Left colon (tissue), 2 donors: ENCODE measurements at places on chromosomes 1 and 21.
A peak's percentile ranks its signal among the peaks of the same experiment; 100 is the strongest.

- peak; percentile 88 for DNase-seq
Measured at GRCh38 chr1:23619299-23620188, 60.2 kb upstream of the ID3 start.

DNA sequence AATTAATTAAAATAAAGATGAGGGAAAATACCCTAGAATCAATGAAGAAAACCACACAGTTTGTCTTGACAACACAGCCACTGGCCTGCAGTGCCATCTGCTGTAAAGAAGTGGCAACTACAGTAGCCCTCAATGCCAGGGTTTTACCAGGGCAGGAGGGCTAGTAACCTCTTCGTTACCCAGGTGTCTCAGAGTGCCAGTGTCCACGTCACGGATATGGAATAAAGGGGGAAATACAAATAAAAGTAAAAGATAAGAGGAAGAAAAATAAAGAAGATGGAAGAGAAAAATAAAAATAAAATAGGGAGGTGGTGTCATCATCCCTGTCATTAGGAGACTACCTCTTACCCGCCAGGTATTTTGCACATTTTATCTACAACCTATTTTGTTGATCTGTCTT, 14.2 kb upstream of the SLC44A3 start:
- peak; percentile 57 for DNase-seq

- no peak for DNase-seq
Measured at GRCh38 chr1:70552662-70553566, 141.8 kb downstream of the CTH start.

- no peak for DNase-seq
Measured at GRCh38 chr1:175884369-175884768, 141.0 kb upstream of the TNR start.

DNA sequence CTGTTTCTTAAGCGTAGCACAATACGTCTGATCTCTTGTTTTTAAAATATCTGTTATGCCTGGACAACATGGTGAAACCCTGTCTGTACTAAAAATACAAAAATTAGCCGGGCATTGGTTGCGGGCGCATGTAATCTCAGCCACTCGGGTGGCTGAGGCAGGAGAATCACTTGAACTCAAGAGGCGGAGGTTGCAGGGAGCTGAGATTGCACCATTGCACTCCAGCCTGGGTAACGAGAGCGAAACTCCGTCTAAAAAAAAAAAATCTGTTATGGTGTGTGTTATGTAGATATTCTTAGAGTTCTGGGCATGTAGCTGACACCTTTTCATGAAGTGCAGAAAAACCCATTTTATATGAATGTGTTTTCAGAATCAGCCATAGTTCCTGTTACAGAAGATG, 38.2 kb downstream of the RABGAP1L start:
- no peak for DNase-seq

DNA sequence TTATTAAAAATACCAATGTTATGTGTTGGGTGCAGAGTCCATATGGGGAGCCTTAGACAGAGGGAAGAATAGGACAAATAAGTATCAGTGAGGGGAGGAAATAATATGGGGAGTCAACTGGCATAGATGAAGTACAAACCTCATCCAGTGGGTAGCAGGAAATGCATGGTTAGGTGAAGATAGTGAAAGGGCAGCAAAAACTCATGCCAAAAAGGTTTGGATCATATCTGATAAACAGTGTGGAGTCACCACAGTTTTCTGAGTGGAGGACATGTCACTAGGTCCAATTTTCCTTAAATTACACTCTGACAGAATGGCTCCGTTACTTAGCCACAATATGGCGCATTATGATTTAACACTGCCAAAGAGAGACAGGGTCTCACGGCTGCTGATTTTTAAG, 10.3 kb downstream of the DUSP23 start:
- no peak for DNase-seq

GRCh38 chr1:53141487-53142055, 867 bp downstream of the SLC1A7 start:
- DNase-seq: no peak

DNA sequence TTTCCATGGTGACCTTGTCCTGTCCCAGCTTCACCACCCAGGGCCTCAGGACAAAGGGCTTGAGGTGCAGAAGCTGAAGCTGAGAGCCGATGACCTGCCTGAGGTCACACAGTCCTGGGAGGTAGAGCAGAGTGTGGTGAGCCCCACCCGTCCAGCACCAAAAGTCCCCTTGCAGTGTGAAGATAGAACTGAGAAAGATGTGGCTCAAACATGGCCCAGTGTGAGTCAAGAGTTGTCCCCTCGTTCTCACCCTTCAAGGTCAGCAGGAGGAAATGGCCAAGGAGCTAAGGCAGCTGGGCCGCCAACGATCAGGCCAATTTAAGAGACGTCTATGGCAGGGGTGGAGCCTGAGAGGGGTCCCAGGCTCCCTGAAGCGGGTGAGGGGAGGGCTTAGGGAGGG, 157.5 kb upstream of the KLHDC7A start:
- no peak for DNase-seq

DNA sequence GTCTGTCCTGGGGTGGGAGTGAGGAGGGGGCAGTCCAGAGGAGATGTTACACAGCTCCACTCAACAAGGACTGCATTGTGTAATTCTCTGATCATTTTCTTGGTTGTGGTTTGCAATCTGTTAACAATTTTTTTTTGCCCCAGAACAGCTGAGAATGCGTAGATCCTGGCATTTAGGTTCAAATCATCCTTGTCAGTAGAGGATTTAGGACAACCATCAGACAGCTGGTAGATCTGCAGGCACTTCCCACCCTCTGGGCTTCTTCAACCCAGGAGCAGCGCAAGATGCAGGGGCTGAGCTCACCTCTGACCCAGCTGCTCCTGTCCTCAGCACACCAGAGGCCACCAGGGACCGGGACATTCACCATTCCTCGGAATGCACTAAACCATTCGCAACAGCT, 13.5 kb downstream of the BCAR3 start:
- no peak for DNase-seq

DNA sequence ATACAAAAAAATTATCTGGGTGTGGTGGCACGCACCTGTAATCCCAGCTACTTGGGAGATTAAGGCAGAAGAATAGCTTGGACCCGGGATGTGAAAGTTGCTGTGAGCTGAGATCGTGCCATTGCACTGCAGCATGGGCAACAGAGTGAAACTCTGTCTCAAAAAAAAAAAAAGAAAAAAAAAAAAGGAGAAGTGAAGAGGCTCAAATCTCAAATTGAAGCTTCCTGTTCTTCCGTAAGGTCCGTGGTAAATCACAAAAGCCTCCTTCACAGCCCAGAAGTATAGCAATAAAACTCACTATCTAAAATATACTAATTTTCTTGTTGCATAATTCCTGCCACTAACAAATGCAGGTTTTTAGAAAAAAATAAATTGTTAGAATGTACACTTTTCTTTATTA, 498.2 kb upstream of the BRINP3 start:
- no peak for DNase-seq

- no peak for DNase-seq
Measured at GRCh38 chr1:96281491-96281890, 440.1 kb upstream of the PTBP2 start.

DNA sequence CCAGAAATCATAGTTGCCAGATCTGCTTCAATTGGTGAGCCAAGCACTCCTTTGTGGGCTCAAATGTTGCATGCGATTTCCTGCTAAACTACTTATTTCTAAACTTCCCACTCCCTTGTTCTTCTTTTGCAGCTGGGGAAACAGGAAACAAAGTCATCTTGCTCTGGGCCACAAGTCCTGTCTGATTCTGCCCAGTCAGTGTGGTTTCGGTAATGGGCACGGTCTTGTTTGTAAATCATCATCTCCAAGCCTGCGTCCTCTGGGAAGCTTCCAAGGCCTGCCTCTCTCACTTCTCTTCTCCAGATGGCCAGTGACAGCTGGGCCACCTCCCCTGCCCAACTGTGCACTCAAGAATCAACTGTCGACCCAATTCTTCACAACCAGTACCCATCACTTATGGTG, 4.4 kb downstream of the S100A8 start:
- peak; percentile 16 for DNase-seq

DNA sequence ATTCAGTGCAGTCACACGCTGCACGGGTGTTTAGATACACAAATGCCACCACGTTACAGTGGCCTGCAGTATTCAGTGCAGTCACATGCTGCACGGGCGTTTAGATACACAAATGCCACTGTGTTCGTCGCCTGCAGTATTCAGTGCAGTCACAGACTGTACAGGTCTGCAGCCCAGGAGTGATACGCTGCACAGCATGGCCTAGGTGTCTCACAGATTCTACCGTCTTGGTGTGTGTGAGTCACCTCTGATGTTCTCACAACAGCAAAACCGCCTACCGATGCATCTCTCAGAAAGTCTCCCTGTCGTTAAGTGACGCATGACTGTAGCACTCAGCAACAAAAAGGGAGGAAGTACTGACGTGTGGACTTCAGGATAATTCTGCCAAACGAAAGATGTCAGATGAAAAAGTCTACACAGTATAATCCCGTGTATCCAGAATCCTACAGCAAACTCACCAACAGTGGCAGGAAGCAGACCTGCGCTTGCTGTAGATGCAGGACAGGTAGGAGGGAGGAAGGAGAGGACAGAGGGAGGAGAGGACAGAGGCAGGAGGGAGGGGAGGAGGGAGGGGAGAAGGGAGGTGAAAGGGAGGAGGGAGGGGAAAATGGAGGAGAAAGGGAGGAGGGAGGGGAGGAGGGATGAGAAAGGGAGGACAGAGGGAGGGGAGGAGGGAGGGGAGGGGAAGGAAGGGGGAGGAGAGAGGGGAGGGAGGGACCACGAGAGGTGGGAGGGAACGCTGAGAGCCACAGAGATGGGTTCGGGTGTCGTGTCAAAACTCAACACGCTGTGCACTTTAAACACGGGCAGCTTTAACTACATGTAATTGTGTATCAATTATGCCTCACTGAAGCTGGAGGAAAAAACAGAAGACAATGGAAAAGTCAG, 36.3 kb upstream of the PCBP3 start:
- no peak for DNase-seq

GRCh38 chr21:32330784-32331311, 32.2 kb downstream of the MRAP start:
- no peak for DNase-seq

DNA sequence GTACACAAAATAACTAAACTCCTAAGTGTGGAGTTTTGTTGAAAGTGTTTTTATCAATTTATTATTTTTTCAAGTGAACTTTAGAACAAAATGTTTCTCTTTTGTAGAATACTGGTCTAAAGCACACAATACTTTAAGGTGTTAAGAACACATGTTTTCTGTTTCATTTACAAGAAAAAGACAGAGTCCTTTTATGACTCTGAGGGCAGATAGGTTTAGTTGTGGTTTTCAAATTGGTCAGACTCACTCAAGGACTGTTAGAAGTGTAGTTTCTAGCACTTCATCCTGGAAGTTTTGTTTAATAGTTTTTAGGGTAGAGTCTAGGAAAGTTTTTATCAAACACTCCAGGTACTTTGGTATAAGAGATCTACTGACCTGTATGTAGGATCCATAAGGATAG, 376.5 kb downstream of the LRRIQ3 start:
- DNase-seq: no peak

GRCh38 chr1:92817986-92818764, 13.7 kb upstream of the RPL5 start:
- DNase-seq: no peak

- no peak for DNase-seq
Measured at GRCh38 chr1:103129255-103129654, 20.9 kb upstream of the COL11A1 start.

DNA sequence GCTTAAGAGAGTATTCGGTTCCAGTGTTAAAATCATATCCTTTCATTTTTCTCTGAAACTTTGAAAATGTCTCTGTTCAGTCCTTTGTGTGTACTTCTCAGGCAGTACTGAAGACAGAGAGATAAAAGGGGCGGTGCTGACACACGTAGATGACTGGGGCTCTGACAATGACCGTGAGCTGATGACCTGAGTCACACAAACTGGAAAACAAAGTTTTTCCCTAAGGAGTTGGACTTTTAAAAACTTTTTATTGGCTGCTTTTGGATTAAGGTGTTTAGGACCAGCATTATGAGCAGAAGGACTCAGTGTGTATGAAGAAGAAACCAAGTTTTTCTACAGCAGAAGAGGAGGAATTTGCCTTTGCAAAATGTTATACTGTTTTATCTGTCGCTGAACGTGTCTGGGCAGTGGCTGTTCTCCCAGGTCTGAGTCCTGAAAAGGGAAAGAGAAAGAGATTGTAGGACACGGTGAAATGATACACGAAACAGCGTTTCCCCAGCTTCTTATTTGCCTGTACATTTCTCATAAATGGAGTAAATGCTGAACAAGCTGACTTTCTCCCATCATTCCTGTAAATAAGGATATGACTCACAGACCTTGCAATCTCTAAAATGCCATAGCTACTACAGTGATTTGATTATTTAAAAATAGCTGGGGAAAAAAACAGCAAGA, 51.5 kb downstream of the MAP3K7CL start:
- no peak for DNase-seq

GRCh38 chr1:150987924-150988323, 5.8 kb downstream of the ANXA9 start:
- no peak for DNase-seq

DNA sequence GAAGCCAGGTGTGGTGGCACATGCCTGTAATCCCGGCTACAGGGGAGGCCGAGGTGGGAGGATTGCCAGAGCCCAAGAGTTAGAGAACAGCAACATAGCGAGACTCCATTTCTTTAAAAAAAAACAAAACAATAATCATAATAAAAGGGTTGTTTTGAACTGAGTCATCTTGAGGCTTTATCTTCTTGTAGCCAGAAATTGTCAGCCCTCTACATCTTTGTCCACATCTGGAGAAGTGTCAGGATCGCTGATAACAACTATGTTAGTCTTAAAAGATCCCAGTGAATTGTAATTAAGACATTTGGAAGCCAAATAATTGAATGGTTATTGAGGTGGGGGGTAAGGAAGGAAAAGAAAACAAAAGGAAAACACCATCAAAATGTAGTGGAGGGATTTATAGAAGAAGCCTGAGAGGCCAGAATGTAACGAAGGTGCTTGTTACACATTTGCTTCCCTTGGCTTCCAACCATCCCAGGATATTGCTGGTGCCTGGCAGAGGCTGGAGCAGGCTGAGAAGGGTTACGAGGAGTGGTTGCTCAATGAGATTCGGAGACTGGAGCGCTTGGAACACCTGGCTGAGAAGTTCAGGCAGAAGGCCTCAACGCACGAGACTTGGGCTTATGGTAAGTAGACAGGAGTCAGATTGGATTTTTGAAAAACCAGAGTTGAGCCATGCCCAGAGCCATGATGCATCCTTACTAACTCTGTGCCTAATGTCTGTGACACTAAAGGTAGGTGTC, 52.5 kb upstream of the MTR start:
- no peak for DNase-seq

- DNase-seq: no peak
Measured at GRCh38 chr1:205792961-205793673, 17.8 kb upstream of the RAB29 start.

DNA sequence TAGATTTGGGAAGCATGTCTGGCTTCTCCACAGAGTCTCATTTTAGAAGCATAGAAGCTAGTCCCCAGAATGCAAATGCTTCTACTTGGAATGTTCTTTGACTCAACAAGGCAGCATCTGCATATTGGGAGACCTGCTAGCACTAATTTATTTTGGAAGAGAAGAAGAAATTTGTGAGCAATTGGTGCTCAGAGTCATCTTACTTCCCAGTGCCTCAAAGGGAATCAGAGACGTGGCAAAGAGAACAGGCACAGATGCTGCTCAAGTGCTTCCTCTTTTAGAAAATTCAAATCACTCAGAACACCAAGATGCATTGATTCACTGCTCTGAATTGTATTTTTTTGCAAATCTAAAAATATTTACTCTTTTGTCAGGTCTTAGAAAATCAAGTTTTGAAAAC, 255.7 kb downstream of the BRINP2 start:
- DNase-seq: no peak

- DNase-seq: peak; percentile 78
Measured at GRCh38 chr1:54577612-54578011, 29.6 kb downstream of the ACOT11 start.
